Osteoblast (primary cell): ENCODE measurements at places on chromosomes 7 and 10. TPM values are rescaled to one million over a fixed set of nuclear protein-coding genes. Genes with fewer than 3 reads are reported as not detected.

HDAC9 gene
- total RNA-seq: 11.2 and 21.7 TPM in 2 replicates

TDRD1 gene
- total RNA-seq: 0.59 and 0.72 TPM in 2 replicates

- no peak for DNase-seq
Measured at GRCh38 chr7:97801108-97801507, 69.2 kb downstream of the TAC1 start.

DNA sequence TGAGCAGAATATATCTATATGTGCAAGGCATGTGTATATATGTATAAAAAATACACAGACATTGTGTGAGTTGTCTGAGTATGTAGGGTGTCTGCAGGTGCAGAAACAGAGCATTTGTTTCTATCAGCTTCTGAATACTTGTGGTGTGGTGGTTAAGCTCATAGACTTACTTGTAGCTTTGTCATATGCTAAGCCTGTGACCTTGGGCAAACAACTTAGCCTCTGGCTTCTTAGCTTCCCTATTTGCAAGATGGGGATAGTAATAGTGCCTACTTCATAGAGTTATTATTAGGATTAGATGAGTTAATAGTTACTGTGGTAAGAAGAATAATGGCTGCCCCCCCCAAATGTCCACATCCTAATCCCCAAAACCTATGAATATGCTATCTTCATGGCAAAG is 28.2 kb upstream of the PAX2 start:
- peak; percentile 21 for DNase-seq

DNA sequence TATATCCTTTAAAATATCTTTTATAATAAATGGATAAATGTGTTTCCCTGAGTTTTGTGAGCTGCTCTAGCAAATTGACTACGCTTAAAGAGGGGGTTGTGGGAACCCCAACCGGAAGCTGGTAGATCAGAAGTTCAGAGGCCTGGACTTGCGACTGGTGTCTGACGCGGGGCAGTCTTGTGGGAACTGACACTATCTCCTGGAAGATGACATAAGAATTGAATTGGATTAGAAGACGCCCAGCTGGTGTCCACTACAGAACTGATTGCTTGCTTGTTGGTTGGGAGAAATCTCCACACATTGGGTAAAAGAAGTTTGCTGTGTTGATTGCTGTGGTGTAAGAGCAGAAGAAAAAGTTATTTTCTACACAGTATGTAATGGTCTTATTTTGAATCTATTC is 51.1 kb upstream of the AHR start:
- no peak for DNase-seq

- no peak for DNase-seq
Measured at GRCh38 chr7:28329661-28330363, 82.5 kb upstream of the CREB5 start.

DNA sequence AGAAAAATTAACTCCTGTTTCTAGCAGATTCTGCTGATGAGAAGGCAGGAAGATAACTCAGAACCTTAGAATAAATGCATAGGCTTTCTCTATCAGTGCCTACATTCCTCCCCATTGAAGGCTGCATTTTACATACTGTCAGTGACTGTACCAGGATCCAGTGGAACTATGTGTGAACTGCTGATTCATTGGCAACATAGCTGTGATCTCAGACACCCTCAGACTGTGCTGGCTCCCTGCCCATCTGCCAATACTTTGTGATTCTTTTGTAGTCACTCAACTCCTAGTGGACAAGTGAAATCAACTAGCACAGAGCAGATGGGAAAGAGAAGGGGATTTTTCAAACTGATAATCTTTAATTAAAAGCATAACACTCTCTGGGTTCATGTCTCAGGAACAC is 375.8 kb downstream of the MDFIC start:
- DNase-seq: peak; percentile 94

DNA sequence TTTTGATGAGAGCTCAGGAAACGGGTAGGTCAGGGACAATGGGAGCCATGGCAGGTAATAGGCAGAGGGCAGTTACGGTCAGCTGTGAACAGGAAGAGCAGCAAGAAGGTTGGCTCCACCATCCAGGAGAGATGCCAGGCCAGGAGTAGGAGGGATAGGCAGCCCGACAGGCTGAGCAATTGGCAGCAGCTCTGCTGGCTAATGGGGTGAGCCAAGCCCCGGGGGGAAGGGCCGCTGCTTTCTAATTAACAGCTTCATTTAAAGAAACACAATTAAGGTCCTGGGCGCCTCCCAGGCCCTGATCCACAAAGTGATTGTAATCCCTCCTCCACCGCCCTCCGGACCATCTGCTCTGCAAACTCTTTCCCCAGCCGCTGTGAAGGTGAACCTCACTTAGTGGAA is 23.7 kb downstream of the SH2B2 start:
- peak; percentile 43 for DNase-seq
